ENCODE measurements at places on chromosomes 13 and 19.

- DNase-seq: peak; percentile 54
These were observed 125.0 kb downstream of the STK24 start for GRCh38 chr13:98451676-98452470.

DNA sequence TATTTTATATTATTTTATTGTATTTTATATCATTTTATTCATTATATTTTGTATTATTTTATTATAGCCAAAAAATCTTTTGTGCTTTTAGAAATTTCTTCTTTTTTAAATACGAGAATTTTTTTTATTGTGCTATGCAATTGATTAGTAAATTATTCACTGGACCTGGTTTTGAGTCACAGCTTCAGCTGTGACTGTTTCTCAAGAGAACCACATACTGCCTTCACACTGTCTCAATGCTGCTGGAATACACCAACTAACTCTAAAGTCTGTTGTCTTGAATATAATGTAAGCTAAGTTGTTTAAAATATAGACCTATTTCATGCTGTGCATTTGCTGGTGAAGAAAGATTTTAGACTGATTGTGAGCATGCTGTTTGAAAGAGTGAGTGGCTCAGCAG, 423.6 kb downstream of the NDFIP2 start:
- no peak for DNase-seq

- no peak for DNase-seq
These were observed 505.3 kb downstream of the COG6 start for GRCh38 chr13:40160618-40161350.

- DNase-seq: no peak
These were observed 1.3 kb upstream of the LCP1 start for GRCh38 chr13:46183018-46183946.

- no peak for DNase-seq
These were observed 196.8 kb downstream of the RAP2A start for GRCh38 chr13:97630725-97631124.

DNA sequence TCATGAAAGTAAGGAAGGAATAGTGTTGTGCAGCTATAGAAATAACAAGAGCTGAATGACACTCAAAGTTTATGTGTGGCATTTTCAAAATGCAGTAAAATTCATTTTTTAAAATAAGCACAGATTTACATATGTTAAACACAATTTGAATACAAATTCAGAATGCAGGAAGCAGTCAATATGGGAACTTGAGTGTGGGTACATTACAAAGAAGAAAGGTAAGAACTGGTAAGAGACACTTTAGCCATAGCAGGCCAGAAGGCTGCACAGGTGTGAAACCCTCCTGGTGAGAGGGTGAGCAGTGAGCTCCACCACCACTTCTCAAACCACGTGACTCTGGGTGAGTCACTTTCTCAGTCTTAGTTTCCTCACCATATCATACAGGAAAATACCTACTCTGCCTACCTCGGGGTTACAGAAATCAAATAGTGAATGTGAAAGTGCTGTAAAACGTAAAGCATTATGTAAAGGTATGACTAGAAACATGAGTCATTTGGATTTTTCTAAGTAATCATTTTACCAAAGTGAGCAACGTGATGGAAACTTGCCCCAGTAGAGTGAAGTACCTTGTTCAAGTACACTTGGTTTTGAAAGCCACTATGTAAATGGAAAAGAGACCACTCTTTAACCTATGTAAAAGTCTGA, 40.5 kb downstream of the USP12 start:
- DNase-seq: no peak

GRCh38 chr19:7850000-7850813, 20.2 kb downstream of the EVI5L start:
- peak; percentile 53 for DNase-seq

- DNase-seq: no peak
These were observed 105.9 kb upstream of the GJB6 start for GRCh38 chr13:20337884-20338551.

DNA sequence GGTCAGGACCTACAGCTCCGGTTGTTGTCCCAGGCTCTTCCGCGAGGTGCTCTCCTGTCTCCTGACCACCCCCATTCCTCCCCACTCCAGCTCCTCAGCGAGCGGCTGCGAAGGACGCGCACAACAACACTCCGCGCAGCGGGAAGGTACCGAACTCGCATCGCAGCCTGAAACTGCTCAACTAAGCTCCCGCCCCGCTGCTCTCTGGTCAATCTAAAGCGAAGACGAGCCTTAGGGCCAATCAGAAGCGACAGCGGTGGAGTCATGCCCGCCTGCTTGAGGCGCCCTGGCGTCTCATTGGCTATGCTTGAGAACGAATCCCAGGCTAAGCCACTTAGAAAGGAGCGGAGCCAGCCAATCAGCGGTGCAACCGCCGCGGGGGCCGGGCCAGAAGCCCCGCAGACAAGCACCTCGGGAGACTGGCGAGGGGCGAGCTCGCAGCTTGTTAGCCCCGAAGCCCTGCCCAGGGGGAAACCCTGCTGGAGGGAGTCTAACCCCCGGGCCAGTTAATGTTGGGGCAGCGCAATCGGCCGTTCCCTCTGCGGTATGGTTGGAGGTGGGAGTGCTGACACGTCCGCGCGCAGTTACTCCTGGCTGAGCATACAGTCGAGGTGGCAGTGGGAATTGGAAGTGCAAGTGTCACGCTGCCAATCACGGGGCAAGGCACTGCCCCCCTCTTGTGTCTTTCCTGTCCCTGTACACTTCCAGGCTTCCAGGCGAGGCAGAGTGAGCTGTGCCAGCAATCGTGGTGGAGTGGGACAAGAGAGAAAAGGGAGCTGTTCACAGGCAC, 1.9 kb upstream of the ZBTB32 start:
- DNase-seq: peak; percentile 99

- DNase-seq: no peak
These were observed 31.1 kb upstream of the SEMA6B start for GRCh38 chr19:4590559-4590958.

DNA sequence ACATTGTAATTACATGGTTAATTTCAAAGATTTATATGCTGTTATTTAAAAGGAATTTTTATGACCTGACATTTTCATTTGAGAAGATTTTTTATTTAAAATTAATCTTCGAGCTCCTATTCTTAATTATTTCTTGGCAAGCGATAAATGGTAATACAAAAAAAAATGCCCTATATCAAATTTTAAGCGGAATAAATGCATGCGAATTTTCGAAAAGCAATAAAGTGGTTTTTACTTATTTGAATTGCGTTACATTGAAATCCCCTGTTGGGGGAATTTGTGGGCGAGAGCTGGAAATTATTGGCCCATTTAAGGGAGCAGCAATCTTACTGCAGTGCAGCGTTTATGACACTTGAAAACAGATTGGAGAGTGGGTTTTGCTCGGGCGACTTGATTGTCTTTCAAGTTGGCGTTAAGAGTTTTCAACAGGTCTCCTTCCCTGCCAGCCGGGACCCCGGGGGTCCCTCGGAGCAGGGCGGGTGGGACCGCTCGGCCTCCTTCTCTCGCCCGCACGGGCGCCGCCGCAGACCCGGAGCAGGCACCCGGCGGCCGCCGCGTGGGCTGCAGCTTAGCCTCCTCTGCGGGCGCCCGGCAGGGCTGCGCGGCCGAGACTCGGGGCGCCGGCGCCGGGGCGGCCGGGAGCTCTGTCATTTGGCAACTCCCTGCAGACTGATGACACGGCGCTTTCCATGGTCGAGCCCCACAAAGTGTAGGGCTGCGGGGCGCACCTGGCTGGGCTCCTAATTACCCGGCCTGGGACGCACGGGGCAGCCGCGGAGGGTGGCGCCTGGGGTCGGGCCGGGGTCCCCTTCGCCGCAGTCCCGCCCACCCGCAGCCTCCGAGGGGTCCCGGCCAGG, 255.1 kb upstream of the SOX21 start:
- no peak for DNase-seq

DNA sequence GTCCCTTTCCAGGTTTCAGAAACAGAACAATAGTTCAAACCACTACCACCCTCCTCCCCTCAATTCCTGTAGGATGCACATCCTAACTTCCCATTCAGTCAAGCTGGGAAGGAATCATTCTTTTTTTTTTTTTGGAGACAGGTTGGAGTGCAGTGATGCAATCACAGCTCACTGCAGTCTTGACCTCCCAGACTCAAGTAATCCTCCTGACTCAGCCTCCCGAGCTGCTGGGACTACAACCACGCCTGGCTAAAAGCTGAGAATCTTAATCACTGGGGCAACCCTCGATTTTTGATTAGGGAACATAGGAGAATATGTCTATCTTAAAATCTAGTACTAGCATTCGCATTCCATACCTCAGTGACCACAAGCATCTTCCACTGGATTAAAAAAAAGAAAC, 146.2 kb downstream of the ABCC4 start:
- no peak for DNase-seq

GRCh38 chr13:107742544-107742943, 472.8 kb downstream of the LIG4 start:
- no peak for DNase-seq

GRCh38 chr13:50783717-50784290, 59.7 kb downstream of the DLEU7 start:
- DNase-seq: no peak

DNA sequence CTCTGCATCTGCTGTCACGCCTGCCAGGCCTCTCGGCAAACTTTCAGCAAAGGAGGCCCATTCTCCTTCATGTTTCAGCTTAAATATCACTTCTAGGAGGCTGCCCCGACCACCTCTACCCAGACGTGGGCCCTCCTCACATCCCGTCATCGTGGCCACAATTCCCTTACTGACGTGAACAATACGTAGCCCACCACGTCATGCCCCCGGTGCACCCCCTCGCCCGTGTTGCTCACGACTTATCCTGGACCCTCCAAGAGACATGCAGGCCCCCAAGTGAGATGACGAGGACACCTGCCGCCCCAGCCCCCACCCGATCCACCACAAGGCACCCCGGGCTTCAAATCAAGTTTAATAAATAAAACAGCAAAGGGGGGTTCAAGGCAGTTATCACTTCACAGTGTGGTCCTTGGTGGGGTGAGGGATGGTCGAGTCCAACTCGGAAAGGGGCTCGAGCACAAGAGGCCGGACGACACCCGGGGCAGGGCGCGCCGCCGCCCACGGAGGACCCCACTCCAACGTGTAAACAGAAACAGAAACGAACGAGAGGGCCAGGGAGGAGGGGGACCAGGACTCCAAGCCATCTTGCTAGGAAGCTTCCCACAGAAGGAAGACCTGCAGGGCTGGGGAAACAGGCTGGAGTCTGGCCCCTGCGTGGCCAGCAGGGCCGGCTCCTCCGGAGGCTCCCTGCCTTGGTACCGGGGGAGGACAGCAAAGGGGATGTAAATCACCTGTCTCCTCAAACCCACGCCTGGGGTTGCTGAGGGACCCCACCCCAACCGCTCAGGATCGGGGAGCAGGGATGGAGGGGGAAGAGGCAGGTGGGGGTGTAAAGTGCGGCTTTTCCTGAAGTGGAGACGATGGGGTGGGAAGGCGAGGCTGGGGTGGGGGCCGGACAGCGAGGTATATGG, 14.3 kb upstream of the PLPP2 start:
- DNase-seq: no peak

DNA sequence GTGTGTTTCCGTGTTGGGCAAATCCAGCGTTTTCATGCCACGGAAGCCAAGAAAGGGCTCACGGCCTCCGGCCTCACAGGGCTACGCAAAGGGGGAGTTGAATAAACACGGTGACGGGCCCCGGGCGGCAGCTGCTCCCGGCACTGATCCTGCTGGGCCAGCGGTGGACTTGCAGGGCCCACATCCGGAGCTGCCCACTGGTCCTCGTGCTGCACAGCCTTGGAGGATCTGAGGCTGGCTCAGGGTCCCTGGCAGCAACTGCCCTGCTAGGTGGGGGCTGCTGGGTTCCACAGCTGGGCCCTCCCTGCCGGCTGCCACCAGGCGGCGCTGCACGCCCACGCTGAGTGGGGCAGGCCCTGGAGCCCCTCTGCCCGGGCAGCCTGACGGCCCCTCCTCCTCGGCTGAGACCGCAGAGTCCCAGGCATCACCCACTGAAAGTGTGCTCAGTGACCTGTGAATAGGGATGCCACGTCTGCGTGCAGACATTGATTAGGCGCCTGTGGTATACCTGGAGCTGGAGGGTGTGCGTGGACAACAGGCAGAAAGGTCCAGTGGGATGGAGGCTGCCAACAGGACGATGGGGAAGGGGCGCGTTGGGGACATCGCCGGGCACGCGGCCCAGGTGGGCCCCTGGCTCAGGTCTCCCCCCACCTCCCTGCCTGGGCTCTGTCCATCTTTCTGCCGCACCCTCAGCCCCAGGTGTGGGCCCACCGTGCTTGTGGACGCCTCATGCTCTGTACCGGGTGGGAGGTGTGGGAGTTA, 5.3 kb upstream of the HCN2 start:
- peak; percentile 78 for DNase-seq

- no peak for DNase-seq
These were observed 413.9 kb downstream of the SLITRK5 start for GRCh38 chr13:88085036-88085435.

- DNase-seq: no peak
These were observed 64.6 kb upstream of the MYCBP2 start for GRCh38 chr13:77391475-77391874.

DNA sequence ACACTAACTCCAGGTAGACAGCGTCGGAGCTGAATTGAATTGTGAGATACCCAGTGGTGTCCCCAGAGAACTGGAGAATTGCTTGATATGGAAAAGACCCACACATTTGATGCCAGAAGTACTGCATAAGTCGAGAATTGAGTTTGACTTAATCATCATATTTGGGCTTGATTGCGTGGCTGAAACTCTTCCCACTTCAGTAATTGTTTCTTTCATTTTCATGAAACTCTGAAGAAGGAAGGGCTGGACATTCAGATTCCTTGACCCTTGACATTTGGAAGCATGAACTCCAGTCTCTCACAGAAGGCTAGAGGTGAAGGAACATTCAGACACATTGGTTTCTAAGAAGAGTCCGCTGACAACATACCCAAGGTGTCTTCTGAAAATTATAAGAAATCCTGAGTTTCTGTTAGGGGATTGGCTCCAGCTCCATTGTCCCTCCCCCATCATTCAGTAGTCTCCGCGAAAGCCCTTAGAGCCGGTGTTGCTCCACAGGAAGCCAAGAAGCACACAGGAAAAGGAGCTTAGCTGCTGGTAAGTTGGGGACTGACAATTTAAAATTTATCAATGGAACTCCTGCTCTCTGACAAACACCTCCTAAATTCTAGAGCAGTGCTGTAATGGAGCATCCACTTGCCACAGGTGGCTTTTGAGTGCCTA, at the start of gene FPR2:
TSS of gene FPR2 (plus strand) at position 484 of the 660 bp plus-strand sequence. CDS start 7,479 bp downstream, outside the sequence.
- DNase-seq: no peak

DNA sequence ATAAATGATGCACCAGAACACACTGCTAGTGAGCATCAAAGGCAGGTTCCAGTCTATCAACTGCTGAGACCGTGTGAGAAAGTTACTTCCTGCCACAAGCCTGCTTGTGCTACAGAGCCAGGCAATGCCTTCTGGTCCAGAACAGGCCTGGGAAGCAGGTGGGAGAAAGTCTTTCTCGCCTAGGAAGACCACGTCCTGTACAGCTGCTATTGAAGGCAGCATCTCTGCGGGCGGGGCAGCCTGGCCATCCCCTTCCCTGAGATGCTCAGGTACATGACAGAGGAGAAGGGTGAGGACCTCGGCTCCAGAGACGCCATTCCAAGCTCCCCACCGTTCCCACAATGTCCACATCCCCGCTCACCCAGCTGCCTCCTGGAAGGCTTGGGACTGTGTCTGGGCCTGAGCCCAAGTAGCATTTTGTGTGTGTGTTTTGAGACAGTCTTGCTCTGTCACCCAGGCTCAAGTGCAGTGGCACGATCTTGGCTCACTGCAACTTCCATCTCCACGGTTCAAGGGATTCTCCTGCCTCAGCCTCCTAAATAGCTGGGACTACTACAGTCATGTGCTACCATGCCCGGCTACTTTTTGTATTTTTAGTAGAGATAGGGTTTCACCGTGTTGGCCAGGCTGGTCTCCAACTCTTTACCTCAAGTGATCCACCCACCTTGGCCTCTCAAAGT, 3.4 kb downstream of the RFX1 start:
- no peak for DNase-seq

- DNase-seq: no peak
These were observed 43.1 kb downstream of the PAN3 start for GRCh38 chr13:28181413-28181812.
